ENCODE measurements at places on chromosomes 6 and 20. TPM values are rescaled to one million over a fixed set of nuclear protein-coding genes. Genes with fewer than 3 reads are reported as not detected.

Gene PRDM13
- not detected for total RNA-seq

Gene C20orf202
- not detected for total RNA-seq

Gene OR2J3
- not detected for total RNA-seq

Gene SLC35D3
- total RNA-seq, result not detected

Gene HSPA12B
- not detected for total RNA-seq

Gene LCA5
- total RNA-seq, result 0.17 TPM
